ENCODE measurements at places on chromosomes 11 and 22. TPM values are rescaled to one million over a fixed set of nuclear protein-coding genes. Genes with fewer than 3 reads are reported as not detected.

SSH3 gene
- total RNA-seq: 16.4 TPM

DSCAML1 gene
- 0.30 TPM for total RNA-seq

NLRP10 gene
- total RNA-seq: not detected

MED19 gene
- total RNA-seq: 27.5 TPM

ACR gene
- total RNA-seq: not detected

OR8D1 gene
- total RNA-seq: not detected

CALCA gene
- not detected for total RNA-seq

RANBP1 gene
- 291 TPM for total RNA-seq

OSBP2 gene
- total RNA-seq: 11.1 TPM

RHOD gene
- 31.4 TPM for total RNA-seq

C11orf97 gene
- total RNA-seq: not detected

SYCE3 gene
- not detected for total RNA-seq

NDUFC2 gene
- total RNA-seq: 300 TPM

CNGA4 gene
- total RNA-seq: 0.07 TPM

ZW10 gene
- total RNA-seq: 13.4 TPM

RFPL3 gene
- total RNA-seq: not detected

SCGB1A1 gene
- total RNA-seq: 0.32 TPM

UPK2 gene
- 0.86 TPM for total RNA-seq

DNHD1 gene
- 1.9 TPM for total RNA-seq

EMID1 gene
- 0.23 TPM for total RNA-seq

CNTF gene
- 1.2 TPM for total RNA-seq

OR5M3 gene
- total RNA-seq: not detected

E2F8 gene
- 6.3 TPM for total RNA-seq

SLC6A5 gene
- not detected for total RNA-seq

ARFGAP3 gene
- total RNA-seq: 21.0 TPM

KDM4E gene
- total RNA-seq: not detected

RASL10A gene
- 0.11 TPM for total RNA-seq

PKDREJ gene
- total RNA-seq: not detected

CHADL gene
- total RNA-seq: not detected

CBLIF gene
- not detected for total RNA-seq

ASRGL1 gene
- total RNA-seq: 9.9 TPM

NRIP3 gene
- total RNA-seq: 0.89 TPM

LRP4 gene
- 7.3 TPM for total RNA-seq

CD3D gene
- not detected for total RNA-seq

KRTAP5-11 gene
- total RNA-seq: not detected

ANKK1 gene
- total RNA-seq: not detected

OR51B5 gene
- total RNA-seq: not detected

SUSD2 gene
- 84.1 TPM for total RNA-seq

VSIG2 gene
- not detected for total RNA-seq

MRGPRF gene
- total RNA-seq: 0.06 TPM

ZBED5 gene
- 17.5 TPM for total RNA-seq

ARHGAP20 gene
- total RNA-seq: 0.06 TPM

SMC1B gene
- 0.05 TPM for total RNA-seq

TRIM22 gene
- 0.83 TPM for total RNA-seq

GRAP2 gene
- total RNA-seq: not detected

SLC37A2 gene
- 0.21 TPM for total RNA-seq

ZNF214 gene
- total RNA-seq: 0.86 TPM

RIC3 gene
- 1.9 TPM for total RNA-seq

TAF6L gene
- 12.4 TPM for total RNA-seq

ALDH3B1 gene
- total RNA-seq: 145 TPM

SLC15A3 gene
- total RNA-seq: not detected

OR56A3 gene
- not detected for total RNA-seq

AGBL2 gene
- 1.0 TPM for total RNA-seq

DEFB131B gene
- not detected for total RNA-seq

C22orf42 gene
- not detected for total RNA-seq

DDTL gene
- 2.3 TPM for total RNA-seq

FAM181B gene
- 0.05 TPM for total RNA-seq

ADM gene
- 94.5 TPM for total RNA-seq
